ENCODE measurements at places on chromosomes 11 and 22.
A peak's percentile ranks its signal among the peaks of the same experiment; 100 is the strongest.

DNA sequence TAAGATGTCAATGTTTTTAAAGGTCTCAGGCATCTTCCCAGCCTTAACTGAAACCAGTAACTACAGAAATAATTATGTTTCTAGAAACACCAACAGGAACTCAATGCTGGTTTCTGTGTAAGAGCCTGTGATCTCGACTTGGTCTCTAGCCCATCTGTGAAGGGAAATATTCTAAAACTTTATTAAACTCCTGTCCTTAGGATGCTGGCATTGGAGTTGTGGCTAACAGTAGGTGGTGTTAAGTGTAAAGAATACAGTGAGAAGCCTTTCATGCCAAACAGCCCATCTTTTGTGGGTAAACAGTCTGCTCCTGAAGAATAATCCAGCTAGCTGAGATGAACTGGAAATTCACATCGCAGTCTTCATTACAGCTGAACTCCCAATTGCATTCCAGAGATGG is 133.2 kb downstream of the ADAMTS15 start:
- DNase-seq: no peak

DNA sequence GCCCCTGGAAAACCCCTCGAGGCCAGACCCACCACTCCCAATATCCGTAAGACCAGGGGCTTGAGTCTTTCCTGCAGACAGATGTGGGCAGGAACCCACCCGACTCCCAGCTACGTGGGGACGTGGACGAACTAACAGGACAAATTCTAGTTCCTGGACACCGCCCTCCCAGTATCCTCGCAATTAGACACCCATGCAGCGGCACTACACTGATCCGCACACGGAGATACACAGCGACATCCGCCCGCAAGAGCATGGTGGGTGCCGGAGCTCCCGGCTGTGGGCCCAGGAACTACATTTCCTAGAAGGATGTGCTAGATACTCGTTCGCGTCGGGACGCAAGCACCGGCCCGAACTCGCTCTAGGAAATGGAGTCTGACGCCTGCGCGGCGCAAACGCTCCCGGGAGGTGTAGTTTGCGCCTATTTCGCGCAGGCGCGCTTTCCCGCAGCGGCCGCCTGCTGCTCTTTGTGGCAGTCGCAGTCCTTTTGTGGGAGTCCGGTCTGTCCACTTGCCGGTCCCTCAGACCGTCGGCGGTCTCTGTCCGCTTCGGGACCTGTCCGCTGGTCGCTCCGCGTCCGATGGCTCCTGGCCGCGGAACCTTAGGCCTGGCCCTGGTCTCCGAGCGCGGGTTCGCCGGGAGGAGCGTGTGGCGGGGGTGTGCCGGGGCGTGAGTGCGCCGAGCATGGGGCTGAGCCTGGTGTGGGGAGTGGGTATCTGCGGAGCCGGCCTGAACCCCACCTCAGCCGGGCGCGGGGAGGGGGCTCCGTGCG is at the start of gene ZNF74:
Gene ZNF74 (plus strand): TSS at position 447 of the 772 bp plus-strand sequence. CDS start 478 bp downstream, outside the sequence.
- peak; percentile 75 for DNase-seq

DNA sequence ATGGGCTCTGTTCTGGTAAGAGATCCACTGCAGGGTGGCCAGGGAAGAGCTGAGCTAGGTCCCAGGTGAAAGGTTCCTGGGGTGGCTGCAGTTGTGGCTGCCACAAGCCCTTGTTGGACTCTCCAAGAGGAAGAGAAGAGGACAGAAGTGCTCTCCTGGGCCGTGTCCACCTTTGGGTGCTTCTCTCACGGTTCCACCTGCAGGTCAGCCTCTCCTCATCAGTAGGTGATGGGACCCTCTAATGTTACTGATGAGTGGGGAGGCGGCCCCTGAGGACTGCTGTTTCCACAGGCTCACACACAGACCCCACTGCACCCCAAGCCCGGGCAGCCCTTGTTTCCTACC is 804.9 kb downstream of the BRD1 start:
- DNase-seq: no peak

DNA sequence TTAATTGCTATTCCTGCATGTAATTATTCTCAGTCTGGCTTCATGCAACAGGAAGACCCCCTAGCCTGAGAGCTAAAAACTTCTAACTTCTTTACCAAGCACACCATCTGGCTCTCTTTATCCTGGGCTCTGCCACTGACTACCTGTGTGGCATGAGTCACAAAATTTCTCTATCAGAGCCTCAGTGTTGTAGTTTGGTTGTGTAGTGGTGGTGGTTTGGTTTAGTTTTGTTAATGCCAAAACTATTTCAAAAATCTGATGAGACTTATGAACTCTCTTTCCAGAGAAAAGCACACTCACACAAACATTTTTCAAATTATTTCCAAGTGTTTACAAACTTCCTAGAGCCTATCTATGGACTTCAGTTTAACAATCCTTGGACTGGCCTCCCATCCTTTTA is 7.5 kb upstream of the IL17RA start:
- DNase-seq: no peak
